ENCODE measurements at places on chromosomes 3 and 15.

DNA sequence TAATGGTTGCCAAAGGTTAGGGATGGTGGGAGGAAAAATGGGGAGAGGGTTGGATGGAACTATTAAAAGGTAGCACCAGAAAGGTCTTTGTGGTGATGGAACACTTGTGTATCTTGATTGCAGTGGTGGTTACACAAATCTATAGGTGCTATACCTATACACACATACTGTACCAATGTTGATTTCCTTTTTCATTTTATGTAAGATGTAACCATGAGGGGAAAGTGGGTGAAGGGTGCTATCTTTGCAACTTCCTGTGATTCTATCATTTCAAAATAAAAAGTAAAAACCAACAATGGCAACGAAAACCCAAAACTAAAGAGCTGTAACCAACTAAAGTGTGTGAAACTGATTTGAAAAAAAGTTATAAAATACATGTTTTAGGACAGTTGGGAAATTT lies 761 bp upstream of the ZNF35 start:
- DNase-seq, result no peak

GRCh38 chr3:104632947-104633346 lies 733.8 kb upstream of the ALCAM start:
- no peak for DNase-seq

DNA sequence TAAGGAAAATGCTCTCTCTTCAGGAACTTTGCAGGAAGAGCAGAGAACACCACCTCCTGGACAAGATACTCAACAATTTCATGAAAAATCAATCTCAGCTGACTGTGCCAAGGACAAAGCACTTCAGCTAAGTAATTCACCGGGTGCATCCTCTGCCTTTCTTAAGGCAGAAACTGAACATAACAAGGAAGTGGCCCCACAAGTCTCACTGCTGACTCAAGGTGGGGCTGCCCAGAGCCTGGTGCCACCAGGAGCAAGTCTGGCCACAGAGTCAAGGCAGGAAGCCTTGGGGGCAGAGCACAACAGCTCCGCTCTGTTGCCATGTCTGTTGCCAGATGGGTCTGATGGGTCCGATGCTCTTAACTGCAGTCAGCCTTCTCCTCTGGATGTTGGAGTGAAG lies 200.5 kb downstream of the AKAP13 start:
- DNase-seq, result peak; percentile 65

DNA sequence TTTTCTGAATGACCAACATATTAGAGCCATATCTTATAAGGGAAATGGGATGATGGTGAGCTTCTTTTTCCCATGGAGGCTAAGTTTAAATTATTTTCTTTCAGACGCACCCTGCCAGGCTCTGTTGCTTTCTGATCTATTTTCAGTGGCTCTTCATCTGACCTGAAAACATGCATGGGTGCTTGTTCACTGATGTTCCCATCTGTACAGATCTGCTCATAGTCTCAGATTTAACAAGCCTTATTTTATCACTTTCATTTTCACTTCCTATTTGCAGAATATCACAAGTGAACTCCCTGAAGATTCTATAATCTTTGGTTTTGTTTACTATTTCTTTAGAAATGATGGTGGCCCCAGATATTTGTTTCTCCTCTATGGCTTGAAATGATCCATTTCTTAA lies 31.1 kb upstream of the SUCLG2 start:
- peak; percentile 10 for DNase-seq

- DNase-seq, result no peak
These were observed 69.3 kb downstream of the PCSK6 start for GRCh38 chr15:101420232-101420631.

- DNase-seq, result no peak
These were observed 672.5 kb downstream of the NSUN3 start for GRCh38 chr3:94735354-94735753.
